ENCODE measurements at places on chromosomes 7 and 10.

GRCh38 chr7:34832020-34832419, 174.0 kb downstream of the NPSR1 start:
- no peak for DNase-seq

- no peak for DNase-seq
These were observed 525.3 kb upstream of the CELF2 start for GRCh38 chr10:10492420-10492819.

DNA sequence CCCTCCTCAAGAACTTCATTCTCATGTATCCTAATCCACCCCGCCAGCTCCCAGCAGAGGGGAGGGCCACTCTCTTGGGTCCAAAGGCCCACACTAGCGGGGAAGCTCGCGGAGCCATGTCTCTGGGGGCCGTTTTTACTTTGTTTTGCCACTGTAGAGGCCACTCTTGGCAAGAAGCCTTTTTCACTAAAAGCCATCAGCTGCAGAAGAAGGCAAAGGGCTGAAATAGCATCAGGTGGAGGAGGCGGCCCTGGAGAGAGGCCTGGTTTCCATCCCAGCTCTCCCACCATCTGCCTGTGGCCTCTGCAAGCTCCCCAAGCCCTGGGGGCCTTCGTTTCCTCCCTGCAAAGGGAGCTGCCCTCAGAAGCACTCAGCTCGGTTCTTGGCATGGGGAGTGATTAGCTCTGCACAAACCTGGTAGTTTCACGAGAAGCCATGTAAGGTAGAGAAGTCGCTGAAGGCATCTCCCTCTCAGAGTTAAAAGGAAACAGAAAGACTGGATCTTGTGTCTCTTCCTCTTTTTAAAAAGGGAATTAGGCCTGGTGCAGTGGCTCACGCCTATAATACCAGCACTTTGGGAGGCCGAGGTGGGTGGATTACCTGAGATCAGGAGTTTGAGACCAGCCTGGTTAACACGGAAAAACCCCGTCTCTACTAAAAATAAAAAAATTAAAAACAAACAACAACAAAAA, 70.3 kb downstream of the PARP12 start:
- DNase-seq = no peak

- DNase-seq = no peak
These were observed 53.0 kb upstream of the HABP2 start for GRCh38 chr10:113499806-113500205.

GRCh38 chr10:31708046-31708445, 220.6 kb downstream of the ARHGAP12 start:
- no peak for DNase-seq

DNA sequence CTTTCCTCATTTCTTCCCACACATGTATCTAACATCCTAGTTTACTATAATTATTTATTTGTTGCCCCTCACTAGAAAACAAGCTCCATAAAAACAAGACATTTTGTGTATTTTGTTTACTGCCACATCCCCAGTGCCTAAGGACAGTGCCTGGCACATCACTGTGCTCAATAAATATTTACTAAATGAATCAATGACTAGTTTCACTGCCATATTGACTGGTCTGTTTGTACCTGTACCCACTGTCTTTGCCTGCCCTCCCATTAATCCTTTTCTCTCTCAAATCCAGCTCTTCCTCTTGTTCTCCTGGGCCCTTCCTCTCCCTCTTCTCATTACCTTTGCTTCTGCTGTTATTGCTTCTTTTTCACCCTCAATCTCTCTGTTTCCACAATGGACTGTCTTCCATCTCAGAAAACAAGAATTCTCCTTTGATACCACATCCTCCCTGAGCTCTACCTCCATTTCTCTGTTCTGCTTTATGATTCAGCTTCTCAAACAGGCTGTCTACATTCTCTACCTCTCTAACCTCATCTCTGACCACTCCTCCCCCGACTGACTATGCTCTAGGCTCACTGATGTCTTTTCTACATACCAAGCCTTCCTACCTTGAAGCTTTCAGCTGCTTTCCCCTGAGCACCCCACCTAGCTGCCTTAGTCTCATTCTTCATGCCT, 8.3 kb upstream of the FAM133B start:
- no peak for DNase-seq

DNA sequence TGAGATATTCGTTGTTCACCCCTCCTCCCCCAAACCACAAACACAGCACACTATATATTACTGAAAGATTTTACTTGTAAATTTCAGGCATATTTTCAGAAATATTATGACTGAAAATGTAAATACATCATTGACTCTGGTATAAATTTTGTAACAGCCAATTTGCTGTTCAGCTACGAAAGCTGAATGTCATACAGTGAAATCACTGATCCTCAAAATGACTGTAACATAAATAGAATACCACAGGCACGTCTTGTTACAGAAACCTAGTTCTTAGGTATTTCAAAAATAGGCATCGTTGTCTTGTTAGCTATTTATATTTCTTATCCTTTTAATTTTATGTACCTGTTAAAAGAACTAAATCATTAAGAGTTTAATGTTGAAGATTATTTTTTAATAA, 15.1 kb downstream of the TRUB1 start:
- no peak for DNase-seq

DNA sequence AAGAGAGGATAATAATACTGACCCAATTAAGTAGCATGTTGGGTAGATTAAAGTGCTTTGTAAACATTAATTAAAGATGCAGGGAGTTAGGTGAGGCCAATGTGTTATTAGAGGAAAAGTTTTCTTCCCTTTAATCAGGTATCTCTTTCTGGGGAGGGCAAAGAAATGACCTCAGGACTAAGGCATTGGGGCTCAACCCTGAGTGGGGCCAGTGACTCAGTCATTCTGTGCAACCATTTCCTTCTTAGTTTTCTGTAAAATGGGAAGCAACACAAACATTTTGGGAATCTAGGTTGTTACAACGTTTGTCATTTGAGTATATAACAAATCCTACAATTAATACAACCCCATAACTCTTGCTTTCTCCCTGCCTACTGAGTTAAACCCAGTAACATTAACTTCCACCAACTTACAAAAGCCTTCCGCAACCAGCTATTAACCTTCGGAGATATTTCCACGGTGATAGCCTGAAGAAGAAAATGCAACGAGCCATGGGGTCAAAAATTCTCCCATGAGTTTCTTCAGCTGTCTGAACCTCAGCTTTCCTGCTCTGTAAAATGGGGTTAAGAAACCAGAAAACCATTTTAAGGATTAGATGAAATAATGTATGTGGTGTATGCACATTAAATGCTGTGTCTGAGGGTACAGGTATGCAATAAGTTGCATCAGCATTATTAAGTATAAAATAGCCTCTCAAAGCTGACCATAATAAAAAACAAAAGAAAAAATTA, 965 bp upstream of the PROSER2 start:
- no peak for DNase-seq

GRCh38 chr7:148266795-148267194, 323.8 kb upstream of the C7orf33 start:
- no peak for DNase-seq

DNA sequence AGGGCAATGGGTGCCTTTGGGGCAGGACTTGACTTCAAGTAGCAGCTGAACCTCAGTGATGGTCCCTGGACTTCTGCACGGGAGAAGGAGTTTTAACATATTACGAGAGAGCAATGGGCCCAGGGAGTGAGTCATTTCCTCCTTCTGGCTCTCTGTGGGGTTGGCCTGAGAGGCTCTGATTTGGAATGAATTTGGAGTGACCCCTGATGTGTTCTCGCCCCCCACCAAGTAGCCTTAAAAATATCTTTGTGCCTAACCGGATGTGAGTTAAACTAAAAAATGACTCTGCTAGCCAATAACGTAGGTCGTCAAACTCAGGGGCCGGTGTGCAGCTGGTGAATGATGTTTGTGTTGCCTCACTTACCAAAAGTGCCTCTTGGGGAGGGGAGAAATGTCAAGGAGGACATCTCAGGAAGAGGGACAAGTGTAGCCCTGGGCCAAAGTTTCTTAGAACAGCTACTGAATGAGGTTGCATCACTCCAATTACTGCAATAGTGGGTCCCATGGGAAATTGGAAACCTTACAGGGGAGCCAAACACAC, 656.6 kb downstream of the INHBA start:
- DNase-seq = no peak

DNA sequence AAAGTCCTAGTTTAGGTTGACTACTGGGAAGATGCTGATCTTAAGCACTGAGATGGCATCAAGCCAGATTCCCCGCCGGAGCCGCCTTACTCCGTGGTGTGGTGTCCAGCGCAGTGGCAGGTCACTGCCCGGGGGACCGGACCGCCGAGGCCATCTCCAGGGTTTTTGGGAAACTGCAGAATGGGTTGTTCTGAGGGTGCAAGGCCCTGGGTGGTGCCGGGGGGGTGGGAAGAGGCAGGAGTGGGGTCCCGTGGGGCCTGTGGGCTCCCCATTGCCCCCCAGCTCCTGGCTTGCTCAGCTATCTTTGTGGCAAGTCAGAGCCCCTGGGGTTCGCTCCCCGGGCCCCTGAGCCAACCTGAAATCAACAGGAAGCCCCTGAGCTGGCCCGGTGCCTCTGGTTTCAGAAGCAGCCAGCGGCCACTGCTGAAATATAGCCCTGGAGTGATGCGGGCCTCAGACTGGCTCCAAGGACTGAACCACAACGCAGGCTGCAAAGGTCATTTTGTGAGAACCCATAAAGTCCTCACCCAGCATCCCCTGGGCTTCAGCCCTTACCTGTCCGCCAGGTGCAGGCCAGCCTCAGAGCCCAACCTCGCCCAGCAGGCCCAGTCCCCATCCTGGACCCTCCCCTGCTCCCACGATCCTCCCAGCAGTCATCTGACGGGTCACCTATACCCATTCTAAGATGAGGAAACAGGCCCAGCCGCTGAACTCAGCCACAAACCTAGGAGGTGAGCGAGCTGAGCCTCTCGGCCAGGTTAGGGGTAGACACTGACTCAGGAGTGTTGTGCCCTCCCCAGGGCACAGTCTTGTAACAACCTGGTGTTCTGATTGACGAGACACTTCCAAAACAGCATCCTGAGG, 102.7 kb downstream of the PDGFA start:
- DNase-seq = no peak

DNA sequence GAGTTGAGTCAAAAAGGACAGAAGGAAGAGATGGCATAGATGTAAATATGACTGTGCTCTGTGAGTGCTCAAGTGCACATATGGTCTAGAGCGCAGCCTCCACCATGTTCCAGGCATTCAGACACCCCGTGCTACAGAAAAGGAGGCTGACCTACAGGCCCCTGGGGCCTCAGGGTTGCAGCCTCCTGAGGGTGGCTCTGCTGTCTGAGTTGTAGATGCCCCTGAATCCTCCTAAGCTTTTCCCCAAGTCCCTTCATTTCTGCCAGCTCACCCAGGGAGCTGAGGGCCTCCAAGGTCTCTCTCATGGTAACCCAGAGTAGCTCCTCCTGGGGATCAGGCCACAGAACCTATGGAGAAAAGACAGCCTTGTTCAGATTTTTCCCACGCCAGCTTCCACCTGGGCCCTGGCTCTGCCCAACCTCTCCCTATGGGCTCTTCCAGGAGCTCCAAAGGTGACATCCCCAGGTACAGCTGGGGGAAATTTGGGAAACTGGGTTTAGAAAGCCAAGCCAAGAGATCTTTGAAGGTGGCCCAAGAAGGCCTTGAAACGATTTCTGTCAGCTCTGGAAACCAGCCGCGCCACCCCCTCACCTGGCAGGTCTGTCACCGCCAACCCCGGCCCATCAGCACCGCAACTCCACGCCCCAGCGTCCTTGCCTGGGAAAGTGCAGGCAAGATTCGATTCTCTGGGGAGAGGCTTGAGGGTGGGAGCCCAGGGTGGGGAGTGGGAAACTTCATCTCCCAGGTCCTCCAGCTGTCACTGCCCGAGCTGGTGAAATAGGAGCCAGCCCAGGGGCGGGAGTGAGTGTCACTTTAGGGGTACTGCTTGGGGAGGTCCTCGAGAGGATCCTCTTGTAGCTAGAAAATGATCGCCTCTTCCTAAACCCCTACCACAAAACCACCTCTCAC, 2.4 kb downstream of the ZNF467 start:
- no peak for DNase-seq

GRCh38 chr10:77027141-77027540, 610.5 kb downstream of the KCNMA1 start:
- DNase-seq = no peak

GRCh38 chr7:128235471-128235870, 5.6 kb upstream of the LEP start:
- no peak for DNase-seq

GRCh38 chr10:78774999-78775711, 293.6 kb upstream of the ZMIZ1 start:
- no peak for DNase-seq

GRCh38 chr7:98984126-98984525, 105.8 kb downstream of the TRRAP start:
- DNase-seq = no peak
